ENCODE measurements at places on chromosomes 5 and 9. TPM values are rescaled to one million over a fixed set of nuclear protein-coding genes. Genes with fewer than 3 reads are reported as not detected.

DNA sequence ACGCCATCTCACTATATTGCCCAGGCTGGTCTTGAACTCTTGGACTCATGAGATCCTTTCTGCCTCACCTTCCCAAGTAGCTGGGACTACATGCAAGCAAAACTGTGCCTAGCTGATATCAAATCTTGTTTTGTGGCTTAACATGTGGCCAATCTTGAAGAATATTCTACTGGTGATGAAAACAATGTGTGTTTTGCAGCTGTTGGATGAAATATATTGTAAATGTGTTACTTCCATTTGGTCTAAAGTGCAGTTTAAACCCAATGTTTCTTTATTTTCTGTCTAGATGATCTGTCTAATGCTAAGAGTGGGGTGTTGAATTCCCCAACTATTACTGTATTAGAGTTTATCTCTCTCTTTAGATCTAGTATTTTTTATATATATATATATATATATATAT, 73.1 kb downstream of the RNF130 start:
- DNase-seq: no peak

GRCh38 chr5:1255081-1255561, 29.9 kb downstream of the SLC6A18 start:
- DNase-seq: no peak

GRCh38 chr5:84265130-84265529, 119.5 kb downstream of the EDIL3 start:
- no peak for DNase-seq

S1PR3 gene
- 13.1 TPM for total RNA-seq

HCN1 gene
- not detected for total RNA-seq

ANKRD20A1 gene
- total RNA-seq: 1.3 TPM

DNA sequence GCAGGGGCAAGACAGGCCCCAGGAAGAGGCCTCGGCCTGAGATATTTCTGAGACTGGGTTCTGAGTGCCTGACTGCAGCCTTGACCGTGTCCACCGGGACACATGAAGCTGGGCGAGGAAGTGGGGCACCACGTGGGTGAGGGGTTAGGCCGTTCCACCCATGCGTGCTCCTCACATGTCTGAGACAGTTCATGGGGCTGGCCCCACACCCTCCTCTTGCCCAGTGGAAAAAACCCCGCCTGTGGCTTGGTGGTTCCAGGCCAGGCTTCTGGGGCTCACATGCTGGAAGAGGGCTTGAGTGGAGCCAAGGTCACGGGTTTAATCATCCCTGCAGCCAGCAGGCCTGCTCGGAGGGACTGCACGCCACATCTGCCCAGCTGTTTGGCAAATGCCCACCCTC, 11.4 kb downstream of the HMCN2 start:
- DNase-seq: no peak

ZNF618 gene
- 5.0 TPM for total RNA-seq
